Stimulated activated CD4-positive, alpha-beta T cell treated with anti-CD3 and anti-CD28 coated beads, Interleukin-1b, Interleukin-23, amount 100 ng/mL, for 4 hours (primary cell): ENCODE measurements at places on chromosomes 3 and 15.
A peak's percentile ranks its signal among the peaks of the same experiment; 100 is the strongest.

DNA sequence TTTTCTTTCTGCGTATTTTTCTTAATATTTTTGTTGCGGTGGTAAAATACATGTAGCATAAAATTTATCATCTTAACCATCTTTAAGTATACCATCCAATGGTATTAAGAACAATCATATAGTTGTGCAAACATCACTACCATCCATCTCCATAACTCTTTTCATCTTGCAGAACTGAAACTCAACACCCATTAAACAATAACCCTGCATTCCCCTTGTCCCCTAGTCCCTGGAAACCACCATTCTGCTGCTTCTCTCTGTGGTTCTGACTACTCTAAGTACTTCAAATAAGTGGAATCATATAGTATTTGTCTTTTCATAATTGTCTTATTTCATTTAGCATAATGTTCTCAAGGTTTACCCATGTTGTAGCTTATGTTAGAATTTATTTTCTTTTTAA, 67.3 kb upstream of the EOMES start:
- DNase-seq = no peak

GRCh38 chr15:74340150-74340549, 27.3 kb downstream of the CYP11A1 start:
- DNase-seq = no peak

DNA sequence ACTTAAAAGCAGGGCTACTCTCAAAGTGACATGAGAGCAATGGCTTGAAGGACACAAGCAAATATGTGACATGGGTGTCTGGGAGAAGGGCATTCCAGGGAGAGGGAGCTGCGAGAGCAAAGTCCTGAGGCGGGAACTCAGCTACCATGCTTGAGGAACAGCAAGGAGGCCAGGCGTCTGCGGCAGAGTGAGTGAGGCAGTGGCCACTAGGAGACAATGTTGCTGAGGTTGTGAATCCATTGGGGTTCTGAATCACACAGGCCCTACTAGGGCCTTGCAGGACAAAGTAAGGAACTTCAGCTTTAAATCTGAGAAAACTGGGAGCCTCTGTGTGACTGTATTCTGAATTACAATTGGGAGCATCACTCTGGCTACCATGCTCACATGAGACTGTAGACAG, 94.1 kb upstream of the PRICKLE2 start:
- no peak for DNase-seq

DNA sequence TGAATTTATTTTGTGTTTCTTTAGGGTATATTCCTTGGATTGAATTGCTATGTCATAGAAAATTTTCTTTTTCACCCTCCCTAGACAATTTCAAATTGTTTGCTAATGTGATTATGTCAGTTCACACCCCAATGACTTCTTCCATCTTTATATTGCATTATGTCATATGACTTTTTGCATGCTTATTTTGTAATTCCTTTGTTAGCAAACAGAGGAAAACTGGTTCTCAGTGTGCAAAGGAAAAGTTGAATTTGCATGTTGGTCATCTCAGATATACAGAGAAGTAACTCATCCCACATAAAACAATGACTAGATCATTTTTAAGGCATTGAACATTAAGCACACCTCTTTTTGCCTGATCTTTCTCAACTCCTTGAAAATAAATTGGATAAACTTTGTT, 3.3 kb upstream of the RNF13 start:
- no peak for DNase-seq

- DNase-seq = no peak
These were observed 157.5 kb downstream of the NUP210 start for GRCh38 chr3:13262493-13263211.

DNA sequence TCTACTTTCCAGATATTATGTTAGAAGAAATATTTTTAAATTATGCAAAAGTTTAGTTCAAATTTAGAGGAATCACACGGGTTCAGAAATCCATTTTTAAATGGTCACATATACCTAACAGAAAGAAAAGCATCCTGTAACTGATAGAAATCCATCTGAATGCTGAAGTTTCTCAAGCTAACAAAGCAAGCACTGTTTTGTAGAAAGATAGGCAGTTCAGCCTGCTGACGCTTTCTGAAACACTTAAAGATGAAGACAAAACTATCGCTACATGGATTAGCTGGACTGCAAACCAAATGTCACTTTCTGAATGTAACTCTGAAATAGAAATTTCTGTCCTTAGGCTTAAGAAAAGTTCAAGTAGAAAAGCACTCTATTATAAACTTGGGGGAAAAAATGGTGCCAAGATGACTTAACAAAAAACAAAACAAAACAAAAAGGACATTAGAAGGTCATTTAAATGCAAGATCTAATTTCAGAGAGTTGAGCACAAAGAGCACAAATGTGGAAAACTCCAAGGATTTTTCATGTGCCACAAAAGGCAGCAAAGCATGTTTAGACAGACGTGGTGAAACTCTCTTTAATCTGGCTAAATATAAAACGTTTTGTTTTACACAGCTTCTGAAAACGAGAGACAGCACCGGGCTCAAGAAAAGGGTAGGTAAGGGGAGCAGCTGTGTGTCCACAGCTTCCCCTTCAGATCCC, 1.2 kb downstream of the PLOD2 start:
- no peak for DNase-seq

- no peak for DNase-seq
These were observed 52.6 kb upstream of the ADGRG7 start for GRCh38 chr3:100556673-100557310.

DNA sequence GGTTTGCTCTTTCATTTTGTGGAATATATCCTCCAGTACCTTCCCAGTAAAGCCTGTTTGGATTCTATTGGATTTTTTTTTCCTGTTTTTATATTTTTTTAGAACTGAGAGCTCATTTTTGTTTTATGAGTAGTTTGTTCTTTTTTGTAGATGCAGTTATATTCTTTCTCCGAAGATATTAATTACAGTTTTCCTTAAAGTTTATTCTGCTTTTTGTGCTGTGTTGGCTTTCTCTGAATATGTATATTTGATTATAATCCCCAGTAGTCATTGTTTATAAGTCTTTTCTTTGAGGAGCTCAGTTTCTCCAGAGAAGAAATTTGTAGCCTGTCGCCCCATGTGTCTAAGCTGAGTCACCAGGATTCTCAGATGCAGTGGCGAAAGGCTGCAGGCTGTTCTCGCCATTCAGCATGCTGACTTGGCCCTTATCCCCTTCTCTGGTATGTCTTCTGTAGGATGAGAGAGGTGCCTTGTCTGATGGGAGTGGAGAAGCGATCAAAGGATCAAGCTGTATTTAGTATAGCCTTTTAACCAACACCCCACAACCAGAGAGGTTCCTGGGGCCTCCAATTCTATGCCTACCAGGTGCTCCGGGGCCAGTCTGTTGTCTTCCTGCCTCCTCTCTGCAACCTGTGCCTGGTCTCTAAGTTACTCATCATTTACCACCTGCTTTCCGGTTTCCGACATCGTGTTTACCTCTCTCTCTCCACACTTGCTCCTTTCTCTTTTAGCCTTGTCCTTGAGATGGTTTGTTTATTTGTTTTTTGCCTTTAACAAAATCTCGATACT, 31.7 kb upstream of the MFSD1 start:
- DNase-seq = no peak

- DNase-seq = no peak
These were observed 108.9 kb upstream of the TRIM42 start for GRCh38 chr3:140568842-140569520.

DNA sequence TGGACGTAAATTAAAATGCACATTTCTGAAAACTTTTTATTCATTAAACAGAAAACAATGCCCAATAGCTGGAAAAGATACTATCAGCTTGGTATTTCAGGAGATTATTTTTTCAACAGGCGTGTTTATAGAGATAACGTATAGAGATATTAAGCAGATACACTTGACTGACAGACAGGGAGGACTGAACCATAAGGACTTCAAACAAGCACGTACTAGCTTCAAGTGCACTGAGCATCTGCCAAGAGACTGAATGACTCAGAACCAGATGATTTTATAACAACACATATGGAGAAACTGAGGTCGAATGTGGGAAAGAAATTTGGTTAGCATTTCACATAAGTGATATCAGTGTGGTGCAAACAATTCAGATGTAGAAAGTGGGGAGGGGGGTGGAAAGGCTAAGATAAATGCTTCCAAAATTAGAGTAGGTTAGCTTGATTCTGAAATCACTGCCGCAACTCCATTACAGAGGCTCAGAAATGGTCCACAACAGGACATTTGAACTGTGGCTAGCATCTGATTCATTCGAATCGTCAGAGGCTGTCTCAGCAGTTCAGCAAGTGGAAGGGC, 103.5 kb downstream of the SEMA6D start:
- DNase-seq = no peak

GRCh38 chr3:188497021-188497420, 343.1 kb downstream of the LPP start:
- no peak for DNase-seq

DNA sequence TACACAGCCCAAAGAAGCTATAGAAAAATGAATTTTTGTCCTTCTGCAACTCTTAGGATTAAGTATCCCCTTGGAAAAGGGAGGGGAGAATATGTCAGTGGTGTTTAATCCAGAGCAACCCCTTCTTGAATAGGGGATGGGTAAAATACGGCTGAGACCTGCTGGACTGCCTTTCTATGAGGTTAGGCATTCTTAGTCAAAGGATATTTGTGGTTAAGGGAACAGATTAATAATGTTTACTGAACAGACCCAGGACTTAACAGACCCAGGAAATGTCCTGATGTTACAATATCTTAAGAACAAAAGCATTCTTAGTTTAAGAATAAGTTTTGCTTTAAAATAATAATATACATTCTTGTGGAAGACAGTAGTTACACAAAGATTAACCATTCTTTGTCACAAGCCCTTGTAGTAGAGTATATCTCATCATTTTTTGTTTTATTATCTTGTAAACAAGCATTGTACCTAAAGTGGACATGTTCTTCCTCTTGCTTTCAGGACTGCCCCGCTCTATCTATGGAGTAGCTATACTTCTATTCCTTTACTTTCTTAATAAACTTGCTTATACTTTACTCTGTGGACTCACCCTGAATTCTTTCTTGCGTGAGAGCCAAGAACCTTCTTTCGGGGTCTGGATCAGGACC, 43.8 kb upstream of the B3GALNT1 start:
- no peak for DNase-seq

- no peak for DNase-seq
These were observed 45.4 kb downstream of the DZIP1L start for GRCh38 chr3:138070006-138070405.

DNA sequence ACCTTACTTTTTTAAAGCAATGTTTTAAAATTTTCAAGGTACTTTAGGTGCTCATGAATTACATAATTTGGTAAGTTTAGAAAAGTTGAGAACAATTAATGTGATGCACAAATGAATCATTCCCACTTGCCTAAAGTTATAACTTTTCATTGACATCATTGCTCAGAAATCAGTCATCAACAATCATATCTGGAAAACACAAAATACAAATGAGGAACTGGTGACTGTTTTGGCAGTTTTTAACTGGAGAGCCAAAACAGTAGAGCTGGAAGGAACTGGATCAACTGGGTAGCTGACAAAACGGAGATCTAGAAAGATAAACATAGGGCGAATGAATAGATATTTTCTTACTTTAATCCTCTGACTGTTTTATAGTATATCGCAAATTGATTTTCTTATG, 767.1 kb downstream of the IGSF11 start:
- DNase-seq = no peak

DNA sequence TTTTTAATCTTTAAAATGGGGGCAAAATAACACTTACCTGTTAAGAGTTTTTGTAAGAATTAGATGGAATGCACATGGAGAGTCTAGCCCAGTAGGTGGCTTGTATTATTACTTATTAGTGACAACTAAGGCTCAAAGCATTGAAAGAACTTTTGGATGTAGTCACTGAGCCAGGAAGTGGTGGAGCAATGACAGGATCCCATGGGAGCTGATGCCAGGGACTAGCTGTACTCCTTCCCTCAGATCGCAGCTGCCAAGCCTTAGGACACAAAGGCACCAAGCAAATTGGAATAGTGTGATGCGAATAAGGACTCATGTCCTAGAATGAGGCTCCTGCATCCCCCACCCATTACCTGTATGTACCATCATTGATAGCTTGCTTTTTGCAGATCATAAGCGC, 370.4 kb upstream of the RGMA start:
- DNase-seq = no peak

DNA sequence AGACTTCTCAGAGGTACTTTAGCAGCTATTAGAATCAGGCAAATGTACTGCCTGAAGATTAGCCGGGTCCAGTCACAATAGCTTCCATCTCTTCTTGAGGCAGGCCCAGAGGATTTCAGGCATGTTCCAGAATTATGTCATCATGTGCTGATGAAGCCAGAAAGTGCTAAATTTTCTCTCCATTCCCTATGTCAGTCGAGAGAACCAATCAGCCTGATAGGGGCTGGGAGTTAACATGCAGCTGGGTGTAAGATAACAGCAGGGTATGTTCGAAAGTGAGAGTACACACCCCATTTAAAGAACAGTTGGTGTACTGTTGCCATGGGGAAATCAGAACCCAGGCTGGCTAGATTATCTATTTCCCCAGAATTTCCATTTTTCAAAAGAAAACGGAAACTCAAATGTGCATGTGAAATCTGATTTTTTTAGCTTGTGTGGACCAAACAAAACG, 48.7 kb downstream of the MYH15 start:
- no peak for DNase-seq

GRCh38 chr15:96330450-96331143, at the start of gene NR2F2:
TSS of gene NR2F2 (plus strand) at chr15:96330700. CDS start at chr15:96332106, 1,406 bp downstream.
- peak; percentile 44 for DNase-seq

GRCh38 chr3:104673981-104674380, 692.7 kb upstream of the ALCAM start:
- DNase-seq = no peak

GRCh38 chr15:84648539-84648938, 5.5 kb downstream of the WDR73 start:
- no peak for DNase-seq

- no peak for DNase-seq
These were observed 649.7 kb upstream of the KCNMB2 start for GRCh38 chr3:177886501-177886900.

DNA sequence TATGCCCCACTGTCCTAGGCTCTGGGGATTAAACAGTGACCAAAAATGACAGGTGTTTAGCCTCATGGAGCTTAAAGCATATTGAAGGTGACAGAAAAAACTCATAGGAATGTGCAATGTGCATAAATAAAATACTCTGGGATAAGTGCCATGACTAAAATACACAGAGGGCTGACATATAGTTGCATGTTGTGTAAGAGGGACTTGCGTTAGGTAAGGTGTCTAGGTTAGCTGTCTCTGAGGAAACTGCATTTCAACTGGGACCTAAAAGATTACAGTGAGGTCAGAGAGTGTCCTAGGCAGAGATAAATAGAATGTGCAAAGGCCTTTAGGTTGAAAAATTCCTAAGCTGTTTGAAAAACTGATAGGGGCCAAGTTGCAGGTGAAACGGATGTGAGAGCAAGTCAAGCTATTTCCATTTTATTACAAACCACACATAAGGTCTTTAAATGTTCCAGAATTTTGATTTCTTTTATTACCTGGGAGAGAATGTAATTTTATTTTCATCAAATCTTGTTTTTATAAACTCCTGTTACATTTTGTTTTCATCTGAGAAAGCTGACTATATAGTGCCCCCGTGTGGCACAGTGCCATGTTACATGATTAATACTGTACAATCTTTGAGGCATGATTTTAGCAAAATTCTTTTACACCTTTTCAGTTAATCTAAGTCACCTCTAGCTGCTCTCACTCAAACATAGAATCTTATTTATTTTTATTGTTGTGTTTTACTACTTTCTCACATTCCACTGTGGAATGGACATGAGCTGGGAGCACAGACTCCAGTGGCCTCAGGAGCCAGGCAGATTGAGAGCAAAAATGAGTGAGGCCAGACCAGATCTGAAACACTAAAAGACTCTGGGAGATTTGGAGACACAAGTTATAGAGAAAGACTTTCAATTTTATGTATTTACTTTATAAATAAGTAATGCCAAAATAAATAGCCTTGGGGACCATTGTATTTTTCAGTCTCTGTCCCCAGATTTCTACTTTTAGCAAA, 259.6 kb upstream of the ZNF717 start:
- no peak for DNase-seq
